GM12892 (cell line): ENCODE measurements at places on chromosomes 7 and 10.

GRCh38 chr10:74167443-74167842, 16.4 kb downstream of the ADK start:
- DNase-seq = no peak

DNA sequence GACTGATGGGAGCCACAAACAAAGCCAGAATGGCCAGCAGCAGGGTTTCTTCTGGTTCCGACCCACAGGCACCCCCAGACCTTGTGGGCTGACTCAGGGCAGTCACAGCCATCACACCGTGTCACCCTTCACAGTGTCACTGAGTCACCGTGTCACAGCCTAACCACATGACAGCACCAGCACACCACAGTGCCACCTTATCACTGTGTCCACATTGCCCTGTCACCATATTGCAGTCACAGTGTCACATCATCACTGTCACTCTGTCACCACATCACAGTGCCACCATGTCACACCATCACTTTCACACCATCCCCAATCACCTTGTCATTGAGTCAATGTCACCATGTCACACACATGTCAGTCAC, 77.0 kb downstream of the OAT start:
- no peak for DNase-seq

GRCh38 chr10:3235996-3236510, 63.5 kb upstream of the PITRM1 start:
- no peak for DNase-seq

DNA sequence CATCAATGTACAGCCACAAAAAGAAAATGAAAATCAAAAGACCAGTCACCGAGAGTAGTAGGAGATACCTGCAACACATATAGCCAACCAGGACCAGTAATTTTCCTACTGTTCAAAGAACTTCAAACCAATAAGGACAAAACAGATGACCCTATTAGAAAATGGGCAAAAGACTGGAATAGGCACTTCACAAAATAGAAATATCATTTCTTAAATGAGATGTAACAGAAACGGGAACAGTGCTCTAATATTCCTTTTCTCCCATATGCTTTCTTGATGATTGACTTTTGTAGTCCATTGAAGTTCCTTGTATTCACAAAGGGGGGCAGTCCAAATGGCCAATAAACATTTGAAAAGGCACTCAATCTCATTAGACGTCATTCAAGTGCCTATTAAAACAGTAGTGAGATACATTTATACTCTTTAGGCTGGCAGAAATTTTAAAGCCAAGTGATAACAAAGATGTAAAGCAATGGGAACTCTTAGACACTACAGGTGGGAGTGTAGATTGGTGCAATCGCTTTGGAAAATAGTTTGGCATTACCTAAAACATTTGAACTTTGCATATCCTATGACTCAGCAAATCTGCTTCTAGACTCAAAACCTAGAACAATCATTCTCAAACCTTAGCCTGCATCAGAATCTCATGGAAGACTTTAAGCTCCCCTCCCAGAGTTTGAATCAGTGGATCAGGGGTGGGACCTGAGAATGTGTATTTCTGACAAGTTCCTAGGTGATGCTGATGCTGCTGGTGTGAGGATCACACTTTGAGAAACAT, 24.3 kb upstream of the FOXK1 start:
- DNase-seq = no peak

DNA sequence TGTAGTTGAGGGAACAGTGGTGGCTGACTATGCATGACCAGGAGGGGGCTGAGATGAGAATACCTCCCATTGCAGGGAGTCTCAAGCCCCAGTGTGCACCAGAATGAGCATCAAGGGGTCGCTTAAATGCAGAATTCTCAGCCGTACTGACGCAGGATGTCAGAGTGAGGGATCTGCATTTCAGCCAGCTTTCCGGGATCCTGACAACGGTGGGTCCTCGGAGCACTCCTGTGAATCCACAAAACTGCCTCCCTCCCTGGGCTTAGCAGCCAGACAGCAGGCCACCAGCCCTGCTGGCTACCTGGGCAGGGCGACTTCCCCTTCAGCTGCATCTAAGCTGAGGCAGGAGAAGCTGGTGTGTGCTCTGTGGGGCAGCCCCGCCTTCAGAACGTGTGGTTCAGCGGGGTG, 21.8 kb upstream of the LOXL4 start:
- no peak for DNase-seq

DNA sequence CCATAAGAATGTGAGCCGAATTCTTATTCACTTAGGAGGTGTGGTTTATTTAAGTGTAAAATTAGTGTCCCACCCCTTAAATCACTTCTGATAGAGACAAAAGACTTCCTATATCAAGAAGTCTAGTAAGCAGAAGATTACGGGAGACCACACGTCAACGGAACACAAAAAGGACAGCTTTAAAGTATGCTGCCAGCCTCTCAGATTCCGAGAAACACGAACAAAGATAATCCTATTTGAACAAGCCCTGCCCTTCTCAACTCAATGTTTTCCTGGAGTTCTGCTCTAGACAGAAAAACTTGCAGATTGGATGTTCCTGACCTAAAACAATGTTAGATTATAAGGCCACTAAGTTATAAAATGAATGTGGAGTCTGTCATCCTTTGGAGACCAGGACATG, 4.9 kb upstream of the MCU start:
- no peak for DNase-seq

DNA sequence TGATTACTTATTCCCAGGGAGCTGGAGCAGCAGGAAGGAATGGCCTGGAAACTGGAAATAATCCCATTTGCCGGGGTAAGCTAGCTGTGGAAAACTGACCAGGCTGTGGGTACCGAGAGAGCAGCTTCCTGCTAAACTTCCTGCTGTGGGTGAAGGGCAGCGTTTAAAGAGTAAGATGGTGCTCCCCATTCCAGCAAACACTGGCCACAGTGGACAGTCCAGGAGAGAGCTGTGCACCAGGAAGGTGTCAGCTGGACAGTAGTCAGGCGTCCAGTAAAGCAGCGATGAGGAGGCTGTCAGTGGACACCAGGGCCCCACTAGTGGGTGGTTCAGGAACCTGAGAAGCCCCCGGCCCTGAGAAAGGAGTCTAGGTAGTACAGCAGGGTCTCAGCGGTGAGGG, 55.4 kb downstream of the TBXAS1 start:
- DNase-seq = no peak
